ENCODE measurements at places on chromosomes 1 and 21.

GRCh38 chr1:17099616-17100340 is 19.5 kb downstream of the PADI2 start:
- no peak for DNase-seq

DNA sequence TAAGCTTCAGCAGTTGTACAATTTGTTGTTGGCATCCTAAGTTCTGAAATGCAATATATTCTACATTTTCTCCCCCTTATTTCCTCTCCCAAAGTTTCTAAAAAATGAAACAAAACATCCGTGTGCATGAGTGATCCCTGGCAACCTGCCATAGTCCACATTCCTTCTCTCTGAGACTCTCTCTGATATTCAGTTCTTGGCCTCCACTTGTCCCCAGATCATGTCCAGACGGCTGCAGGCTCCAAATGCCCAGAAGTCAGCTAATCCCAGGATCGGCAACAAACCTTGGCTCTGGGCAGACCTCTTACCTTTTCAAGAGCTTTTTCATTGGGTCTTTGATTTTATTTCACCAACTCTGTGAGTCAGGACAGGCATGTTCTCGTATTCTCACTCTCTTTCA is 187.8 kb downstream of the ETS2 start:
- no peak for DNase-seq

DNA sequence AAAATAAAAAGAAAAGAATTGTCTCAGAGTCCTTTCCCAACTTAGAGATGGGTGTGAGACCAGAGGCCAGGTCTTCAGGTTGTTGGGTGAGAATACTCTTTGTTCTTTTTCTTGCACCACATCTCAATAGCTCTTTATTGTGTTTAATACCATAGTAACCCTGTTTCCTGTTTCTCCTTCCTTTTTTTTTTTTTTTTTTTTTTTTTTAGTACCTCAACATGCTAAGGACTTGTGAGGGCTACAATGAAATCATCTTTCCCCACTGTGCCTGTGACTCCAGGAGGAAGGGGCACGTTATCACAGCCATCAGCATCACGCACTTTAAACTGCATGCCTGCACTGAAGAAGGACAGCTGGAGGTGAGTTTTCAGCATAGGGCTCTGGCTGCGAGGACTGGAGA is 24.4 kb downstream of the CELF3 start:
- DNase-seq = no peak

- DNase-seq = no peak
Measured at GRCh38 chr1:145751491-145752037, 32.3 kb downstream of the CD160 start.

- DNase-seq = no peak
Measured at GRCh38 chr1:38361566-38361965, 315.0 kb upstream of the POU3F1 start.

DNA sequence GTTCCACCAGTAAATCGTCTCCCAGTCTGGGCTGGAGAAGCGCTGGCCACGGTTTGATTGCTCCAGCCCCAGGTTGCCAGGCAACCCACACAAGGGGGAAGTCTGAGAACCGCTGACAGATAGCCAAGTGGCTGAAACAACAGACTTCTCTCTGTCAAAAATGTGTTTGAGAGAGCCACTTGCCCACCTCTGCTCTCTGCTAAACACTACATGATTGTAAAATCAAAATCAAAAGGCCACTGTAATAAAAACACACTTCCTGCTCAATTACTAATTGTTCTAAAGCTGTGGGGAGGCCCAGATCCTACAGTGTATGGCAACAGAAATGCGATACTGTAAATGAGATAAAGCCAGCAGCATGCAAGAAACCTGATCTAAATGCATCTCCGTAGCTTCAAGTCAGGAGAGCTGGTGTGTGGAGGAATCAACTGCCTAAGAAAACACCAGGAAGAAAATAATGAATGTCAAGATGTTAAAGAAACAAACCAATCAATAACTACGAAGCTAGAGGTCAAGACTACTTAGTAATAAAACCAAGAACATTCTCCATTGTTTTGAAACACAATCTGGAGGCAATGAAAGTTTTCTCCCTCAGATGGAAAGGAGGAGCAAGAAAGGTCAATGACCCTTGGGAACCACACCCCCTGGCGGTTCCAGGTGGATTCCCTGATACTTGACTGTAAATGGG is 121.2 kb downstream of the SLC45A1 start:
- DNase-seq = peak; percentile 37

- DNase-seq = no peak
Measured at GRCh38 chr1:48767975-48768510, 8.6 kb downstream of the BEND5 start.

DNA sequence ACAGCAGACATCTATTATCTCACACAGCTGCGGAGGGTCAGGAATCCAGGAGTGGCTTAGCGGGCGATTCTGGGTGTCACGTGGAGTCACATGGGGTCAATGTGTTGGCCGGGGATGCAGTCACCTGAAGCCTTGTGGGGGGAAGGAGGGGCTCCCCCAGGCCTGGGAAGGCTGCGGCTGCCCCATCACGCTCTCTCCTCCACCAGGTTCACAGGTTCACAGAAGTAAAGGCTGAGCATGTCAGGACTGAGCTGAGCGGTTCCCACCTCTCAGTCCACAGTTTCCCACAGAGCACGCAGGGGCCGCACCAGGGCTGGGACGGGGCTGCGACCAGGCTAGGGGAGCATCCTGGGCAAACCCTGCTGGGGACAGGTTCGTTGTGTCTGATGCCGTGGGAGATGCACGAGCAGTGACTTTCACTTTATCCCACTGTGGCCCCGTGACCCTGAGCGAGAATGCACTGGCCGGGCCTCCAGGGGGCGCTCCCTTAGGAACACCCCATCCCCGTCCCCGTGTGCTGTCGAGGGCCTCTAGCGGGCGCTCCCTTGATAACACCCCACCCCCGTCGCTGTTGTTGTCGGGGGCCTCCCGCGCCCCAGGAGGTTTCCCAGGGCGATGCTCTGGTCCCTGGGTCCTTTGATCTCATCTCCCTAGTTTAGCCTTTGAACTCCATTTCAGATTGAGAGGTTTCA is 73.2 kb upstream of the TRAPPC10 start:
- DNase-seq = peak; percentile 65

- peak; percentile 78 for DNase-seq
Measured at GRCh38 chr1:155241069-155241679, 14.1 kb downstream of the ENTREP3 start.

DNA sequence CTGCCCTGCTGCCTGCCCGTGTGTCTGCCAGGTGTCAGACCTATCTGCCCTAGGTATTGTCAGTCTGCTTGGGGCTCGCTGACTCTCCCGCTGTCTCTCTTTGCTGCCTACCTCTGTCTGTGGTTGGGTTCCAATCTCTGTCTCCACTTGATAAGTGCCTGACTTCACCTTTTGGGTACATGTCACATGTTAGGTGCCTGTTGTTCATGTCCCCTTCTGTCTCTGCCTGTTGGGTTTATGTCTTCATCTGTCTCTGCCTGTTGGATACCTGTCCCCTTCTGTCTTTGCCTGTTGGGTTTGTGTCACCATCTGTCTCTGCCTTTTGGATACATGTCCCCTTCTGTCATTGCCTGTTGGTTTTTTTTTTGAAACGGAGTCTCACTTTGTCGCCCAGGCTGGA is 14.6 kb downstream of the RPS6KA1 start:
- no peak for DNase-seq

DNA sequence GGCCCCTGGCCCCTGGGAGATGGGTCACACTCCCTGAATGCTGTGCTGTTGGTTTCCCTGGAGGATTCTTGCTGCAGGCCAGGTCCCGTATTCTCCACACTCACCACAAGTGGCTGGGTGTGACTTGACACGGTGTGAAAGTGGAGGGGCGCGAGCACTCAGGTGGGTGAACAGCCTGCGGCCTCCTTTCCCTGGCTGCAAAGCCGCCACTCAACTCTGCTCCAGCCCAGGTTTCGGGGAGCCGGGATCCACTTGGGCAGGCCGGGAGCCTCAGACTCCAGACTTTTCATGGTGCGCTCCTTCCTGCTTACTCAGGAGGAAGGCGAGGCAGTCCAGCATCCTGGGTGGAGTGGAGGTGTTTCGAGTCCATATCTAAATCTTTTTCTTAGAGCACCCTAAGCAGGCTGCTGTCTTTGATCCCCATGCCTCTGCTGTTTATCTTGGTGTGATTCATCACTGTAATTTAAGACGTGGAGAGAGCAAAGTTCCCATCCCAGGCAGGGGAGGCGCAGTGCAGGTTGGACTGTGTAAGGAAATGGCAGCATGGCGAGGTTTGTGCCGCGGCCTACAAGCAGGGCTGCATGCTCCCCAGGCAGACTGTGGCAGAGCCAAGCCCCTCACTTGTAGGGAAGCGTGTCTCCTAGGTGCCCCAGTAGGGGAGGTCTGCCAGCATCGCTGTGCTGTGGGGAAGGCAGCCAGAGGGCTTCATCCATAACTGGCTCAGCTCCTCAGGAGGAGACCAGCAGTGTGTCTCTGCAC is 29.6 kb downstream of the VANGL1 start:
- DNase-seq = peak; percentile 5
